SW480 (cell line): ENCODE measurements at places on chromosomes 6 and 20.

GRCh38 chr6:58113960-58114359 lies 796.5 kb downstream of the PRIM2 start:
- DNase-seq: no peak

DNA sequence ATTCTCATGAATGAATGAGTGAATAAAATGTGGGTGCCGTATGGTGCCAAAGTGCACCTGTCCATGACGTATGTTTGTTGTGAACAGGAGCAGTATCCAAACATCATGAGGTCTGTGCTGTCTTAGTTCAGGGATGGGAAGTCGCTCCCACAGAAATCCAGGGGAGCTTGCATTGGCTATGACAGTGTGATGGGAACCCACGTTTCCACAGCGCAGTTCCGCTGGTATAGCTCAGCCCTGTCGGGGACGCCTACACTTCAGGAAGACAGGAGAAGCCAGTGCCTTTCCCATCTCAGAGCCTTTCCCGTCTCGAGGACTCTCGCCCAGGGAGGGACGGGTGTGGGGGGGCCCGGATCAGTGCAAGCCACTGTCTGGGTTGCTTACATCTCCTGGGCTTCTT lies 69.8 kb downstream of the DACT2 start:
- no peak for DNase-seq

DNA sequence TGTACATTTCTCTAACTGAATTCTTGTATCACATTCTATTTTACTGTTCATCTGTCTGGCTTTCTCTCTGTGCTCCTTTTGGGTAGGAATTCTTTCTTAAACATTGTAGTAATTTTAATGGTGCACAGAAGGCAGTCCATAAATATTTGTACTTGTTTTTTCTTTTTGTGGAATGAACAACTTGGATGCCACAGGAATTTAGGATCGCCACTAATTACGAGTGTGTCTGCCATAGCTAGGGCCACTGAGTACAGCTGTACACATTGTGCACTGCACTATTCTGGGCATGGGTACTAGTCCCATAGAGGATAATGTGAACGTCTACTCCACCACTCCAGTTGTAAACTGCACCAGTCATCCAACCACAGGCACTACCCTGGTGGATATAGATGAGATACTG lies 39.3 kb upstream of the TMEM200A start:
- no peak for DNase-seq

- DNase-seq: peak; percentile 84
Observed at GRCh38 chr20:54167909-54168872, 5.6 kb downstream of the CYP24A1 start.

- DNase-seq: no peak
Observed at GRCh38 chr6:148044261-148044751, 298.3 kb upstream of the SASH1 start.

- DNase-seq: no peak
Observed at GRCh38 chr6:4258733-4259132, 123.4 kb upstream of the ECI2 start.

DNA sequence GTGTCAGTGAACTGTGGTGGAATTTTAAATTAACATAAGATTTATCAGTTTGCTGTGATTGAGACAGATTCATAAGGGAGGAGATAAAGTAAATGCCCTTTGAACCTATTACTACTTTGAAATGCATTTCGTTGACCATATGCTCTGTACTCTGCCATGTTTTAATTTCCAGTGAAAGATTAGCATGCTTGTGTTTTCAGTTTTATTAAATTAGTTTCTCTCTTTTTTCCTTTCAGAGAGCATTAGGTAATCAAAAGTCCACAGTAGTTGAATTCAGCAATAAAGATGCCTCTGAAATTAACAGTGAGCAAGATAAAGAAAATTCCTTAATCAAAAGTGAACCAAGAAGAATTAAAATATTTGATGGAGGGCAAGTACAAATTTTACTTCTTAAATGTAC lies 117.4 kb downstream of the HIVEP1 start:
- no peak for DNase-seq

DNA sequence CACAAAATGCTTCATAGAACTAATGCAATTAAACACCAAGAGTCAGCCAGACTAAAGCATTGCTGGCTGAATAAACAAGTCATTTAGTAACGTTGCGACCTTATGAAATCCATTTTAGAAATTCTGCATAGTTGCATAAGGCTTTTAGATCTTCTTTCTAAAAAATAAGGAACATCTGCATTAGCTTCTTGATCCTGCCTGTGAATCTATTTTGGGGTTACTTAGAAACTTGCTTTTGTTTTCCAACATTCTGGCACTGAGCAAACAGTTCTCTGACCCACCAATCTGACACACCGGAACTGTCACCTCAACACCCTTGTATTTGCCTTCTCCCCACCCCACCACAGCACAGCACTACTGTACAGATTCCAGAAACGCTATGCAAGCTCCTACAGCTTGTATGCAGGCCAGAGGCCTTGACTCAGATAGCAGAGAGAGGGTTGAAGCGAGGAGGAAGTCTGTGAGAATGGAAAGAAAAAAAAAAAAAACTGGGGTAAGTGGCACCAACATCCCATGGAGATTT lies 55.0 kb downstream of the KIF13A start:
- DNase-seq: no peak

DNA sequence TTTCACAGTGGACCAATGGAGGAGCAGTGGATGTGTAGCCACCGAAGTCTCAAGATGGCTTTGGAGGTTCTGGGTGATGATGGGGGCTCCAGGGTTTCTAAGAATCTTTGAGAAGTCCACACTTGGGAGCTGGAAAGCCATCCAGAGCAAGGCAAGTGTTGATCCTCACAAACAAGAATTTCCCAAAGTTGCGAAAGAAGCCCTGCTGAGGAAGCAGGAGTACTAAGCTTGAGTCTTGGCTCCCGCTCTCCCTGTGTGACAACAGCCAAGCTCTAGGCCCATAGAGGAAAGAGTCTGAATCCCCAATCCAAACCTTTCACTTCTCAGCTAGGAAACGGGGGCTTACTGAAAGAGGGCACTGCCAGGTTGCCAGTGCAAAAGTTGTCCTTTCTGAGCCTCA lies 106.0 kb downstream of the EDN3 start:
- no peak for DNase-seq

GRCh38 chr6:6610031-6610591 lies 21.6 kb downstream of the LY86 start:
- DNase-seq: no peak

- no peak for DNase-seq
Observed at GRCh38 chr20:50710492-50711063, 19.2 kb upstream of the RIPOR3 start.

- DNase-seq: no peak
Observed at GRCh38 chr6:169495601-169496000, 206.2 kb downstream of the WDR27 start.

- no peak for DNase-seq
Observed at GRCh38 chr6:13116155-13116554, 212.2 kb downstream of the TBC1D7 start.

- no peak for DNase-seq
Observed at GRCh38 chr6:79913369-79913768, 34.0 kb downstream of the ELOVL4 start.

DNA sequence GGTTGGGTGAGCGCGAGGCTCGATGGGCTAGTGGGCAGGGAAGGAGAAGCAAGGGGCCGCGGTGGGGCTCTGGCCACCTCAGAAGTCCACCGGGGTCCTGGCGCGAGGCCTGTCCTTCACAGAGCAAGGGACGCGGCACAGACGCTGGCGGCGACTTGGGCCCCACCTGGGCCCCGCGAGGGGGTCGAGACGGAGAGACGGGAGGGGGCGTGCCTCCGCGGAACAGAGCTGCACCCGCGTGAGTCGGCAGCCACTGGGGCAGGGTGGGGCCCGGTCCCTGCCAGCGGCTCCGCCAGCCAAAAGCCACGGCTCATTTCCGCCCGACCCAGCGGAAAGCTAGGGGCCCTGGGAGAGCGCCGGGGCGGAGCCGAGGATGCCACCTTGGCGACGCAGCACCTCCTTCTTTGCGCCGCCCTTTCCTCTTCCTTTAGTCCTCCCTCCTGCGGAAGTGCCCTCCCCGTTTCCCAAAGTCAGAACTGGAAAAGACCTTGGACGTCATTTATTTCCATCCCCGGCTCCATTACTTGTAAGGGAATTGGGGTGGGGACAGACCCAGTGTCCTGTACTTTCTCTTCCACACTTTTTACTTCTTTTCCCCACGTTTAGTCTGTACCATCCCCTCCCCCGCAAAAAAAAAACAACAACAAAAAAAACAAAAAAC lies at the start of gene CUL7:
Gene CUL7 (minus strand): TSS at position 307 of the 661 bp plus-strand sequence. CDS start 1,063 bp downstream, outside the sequence.
- peak; percentile 89 for DNase-seq

- no peak for DNase-seq
Observed at GRCh38 chr6:104396077-104396476, 463.6 kb downstream of the HACE1 start.

DNA sequence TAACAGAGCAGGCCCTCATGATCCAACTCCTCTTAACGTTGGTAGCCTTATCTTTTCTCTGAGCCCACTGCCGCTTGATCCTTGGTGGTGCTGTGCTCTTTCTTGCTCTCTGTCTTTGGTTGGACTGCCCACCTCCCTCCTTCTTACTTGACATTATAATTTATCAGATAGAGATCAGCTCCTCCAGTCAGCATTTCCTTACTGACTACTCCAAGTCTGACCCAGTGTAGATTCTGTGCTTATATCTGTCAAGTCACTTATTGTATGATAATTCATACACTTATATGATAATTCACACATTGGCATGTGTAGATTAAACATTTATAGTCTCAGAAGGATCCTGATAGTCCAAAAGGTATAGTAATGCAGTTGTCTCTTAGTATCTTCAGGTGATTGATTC lies 18.1 kb downstream of the PTPRA start:
- DNase-seq: no peak

DNA sequence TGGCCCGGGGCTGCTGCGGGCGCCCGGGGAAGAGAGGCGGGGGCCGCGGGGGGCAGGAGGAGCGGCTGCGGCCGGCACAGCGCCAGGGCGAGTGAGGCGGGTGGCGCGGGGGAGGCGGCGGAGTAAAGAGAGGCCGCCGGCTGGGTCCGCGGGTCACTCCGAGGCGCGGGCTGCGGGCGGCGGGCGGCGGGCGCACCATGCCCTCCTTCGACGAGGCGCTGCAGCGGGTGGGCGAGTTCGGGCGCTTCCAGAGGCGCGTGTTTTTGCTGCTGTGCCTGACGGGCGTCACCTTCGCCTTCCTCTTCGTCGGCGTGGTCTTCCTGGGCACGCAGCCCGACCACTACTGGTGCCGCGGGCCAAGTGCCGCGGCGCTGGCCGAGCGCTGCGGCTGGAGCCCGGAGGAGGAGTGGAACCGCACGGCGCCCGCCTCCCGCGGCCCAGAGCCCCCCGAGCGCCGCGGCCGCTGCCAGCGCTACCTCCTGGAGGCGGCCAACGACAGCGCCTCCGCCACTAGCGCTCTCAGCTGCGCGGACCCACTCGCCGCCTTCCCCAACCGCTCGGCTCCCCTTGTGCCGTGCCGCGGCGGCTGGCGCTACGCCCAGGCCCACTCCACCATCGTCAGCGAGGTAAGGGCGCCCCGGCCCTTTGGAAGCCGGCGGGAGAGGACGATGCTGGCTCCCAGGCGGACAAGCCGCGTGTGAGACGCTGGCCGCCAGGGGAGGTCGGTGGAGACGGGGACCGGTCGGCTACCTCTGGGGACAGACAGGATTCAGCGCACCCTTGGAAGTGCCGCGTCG lies at the start of gene SLC22A3:
Gene SLC22A3 (plus strand): TSS at position 156 of the 797 bp plus-strand sequence. CDS start 42 bp downstream, at position 198.
- peak; percentile 50 for DNase-seq

DNA sequence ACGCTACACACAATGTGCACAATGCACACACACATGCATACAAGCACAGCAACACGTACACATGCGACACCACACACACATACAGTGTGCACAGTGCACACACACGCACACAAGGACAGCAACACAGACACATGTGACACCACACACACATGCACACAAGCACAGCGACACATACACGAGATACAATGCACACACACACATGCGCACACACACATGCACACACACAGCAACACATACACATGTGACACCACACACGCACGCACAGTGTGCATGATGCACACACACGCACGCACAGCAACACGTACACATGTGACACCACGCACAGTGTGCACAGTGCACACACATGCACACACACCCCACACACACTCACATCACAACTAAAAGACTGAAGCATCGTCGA lies 327.3 kb downstream of the THBS2 start:
- DNase-seq: no peak

- DNase-seq: no peak
Observed at GRCh38 chr20:20312562-20312961, 55.3 kb upstream of the INSM1 start.

DNA sequence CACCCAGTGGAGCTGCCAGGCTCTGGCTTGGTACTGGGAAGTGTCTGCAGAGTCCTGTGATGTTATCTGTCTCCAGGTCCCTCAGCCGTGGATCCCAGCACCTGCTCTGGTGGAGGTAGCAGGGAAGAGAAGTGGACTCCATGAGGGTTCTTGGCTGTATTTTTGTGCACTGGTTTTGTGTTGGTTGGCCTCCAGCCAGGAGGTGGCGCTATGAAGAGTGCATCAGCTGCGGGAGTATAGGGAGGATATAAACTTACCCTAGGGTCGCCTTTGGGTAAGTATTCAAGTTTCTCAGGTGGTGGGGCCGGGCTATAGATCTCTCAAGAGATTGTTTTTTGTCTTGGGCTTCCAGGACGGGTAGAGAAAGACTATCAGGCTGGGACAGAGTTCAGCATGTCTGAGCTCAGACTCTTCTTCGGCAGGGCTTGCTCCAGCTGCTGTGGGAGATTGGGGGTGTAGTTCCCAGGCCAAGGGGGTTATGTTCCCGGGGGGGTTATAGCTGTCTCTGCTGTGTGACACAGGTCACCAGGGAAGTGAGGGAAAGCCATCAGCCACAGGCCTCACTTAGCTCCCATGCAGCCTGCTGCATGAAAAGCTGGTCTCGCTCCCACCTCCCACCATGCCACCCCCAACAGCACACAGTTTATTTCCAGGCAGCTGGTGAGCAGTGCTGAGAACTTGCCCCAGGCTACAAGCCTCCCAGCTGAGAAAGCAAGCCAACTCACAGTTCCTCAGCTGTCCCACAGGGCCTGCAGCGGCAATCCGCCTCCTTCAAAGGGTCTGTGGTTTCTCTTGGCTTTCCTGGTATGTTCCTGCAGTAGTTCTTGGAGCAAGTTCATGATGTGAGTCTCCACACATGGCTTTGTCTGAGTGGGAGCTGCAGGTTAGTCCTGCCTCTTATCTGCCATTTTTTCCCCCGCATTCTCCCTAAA lies 115.7 kb downstream of the AIG1 start:
- DNase-seq: no peak

DNA sequence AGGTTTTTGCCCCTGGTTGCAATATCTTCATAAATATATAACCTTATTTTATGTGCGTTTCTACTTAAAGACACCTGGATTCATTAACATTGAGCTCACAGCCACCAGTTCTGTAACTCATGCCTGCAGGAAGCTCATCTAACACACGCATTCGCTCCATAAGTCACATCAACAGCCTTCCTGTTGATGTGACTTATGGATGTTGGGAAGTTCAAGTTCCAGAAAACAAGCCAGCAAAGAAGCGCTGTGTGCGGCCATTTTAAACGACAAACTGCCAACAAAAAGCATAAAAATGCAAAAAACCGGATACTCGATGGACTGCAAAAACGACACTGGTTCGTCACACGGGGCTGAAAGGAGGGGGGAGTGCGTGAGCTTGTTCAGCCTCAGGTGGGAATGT lies 77.9 kb upstream of the NFATC2 start:
- DNase-seq: no peak

- DNase-seq: no peak
Observed at GRCh38 chr6:42352856-42353564, 98.7 kb downstream of the TRERF1 start.
